Ascending aorta (tissue), 2 donors: ENCODE measurements at places on chromosomes 11 and 22.

- DNase-seq = no peak
These were observed 98.3 kb downstream of the PTPRJ start for GRCh38 chr11:48078689-48079088.

- DNase-seq = no peak
These were observed 808.0 kb downstream of the DLG2 start for GRCh38 chr11:84819128-84819527.

DNA sequence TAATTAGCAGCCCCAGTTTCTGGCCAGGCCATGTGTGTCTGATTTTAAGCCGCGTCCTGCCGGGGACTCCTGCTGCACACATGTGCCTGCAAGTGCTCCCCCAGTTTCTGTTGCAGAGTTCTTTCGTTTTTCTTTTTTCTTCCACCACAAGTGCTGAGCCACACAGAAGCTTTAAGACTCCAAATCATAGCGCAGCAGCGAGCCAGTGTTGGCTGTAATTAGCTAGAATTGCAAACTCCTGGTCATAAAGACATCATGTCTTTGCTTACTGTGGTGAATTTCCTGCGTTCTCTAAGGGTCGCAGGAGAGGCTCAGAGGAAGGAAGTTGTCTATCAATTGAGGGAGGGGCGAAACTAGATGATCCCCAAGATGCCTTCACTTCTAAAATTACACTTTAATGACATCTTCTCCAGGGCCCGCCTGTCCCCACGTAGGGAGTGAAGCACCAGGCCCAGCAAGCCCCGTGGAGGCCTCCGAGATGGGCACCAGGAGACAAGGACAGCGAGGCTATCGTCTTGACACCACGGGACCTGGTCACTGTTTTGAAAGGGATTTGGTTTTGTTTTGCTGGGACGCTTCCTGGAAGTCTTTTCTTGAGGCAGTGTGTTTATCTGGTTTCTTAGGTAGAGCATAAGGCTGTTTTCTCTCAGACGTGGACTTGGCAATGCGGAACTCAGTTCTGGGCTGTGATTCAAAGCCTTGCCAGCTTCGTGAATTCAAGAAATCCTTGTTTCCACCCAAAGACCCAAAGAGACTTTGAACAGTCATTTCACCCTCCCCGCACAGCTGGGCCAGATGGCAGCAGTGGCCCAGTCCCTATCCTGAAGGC lies 71.8 kb downstream of the UBASH3B start:
- no peak for DNase-seq

- DNase-seq = no peak
These were observed 69.7 kb downstream of the TEAD1 start for GRCh38 chr11:12743834-12744449.
